Epithelial cell of prostate (primary cell): ENCODE measurements at places on chromosomes 5 and 9.

DNA sequence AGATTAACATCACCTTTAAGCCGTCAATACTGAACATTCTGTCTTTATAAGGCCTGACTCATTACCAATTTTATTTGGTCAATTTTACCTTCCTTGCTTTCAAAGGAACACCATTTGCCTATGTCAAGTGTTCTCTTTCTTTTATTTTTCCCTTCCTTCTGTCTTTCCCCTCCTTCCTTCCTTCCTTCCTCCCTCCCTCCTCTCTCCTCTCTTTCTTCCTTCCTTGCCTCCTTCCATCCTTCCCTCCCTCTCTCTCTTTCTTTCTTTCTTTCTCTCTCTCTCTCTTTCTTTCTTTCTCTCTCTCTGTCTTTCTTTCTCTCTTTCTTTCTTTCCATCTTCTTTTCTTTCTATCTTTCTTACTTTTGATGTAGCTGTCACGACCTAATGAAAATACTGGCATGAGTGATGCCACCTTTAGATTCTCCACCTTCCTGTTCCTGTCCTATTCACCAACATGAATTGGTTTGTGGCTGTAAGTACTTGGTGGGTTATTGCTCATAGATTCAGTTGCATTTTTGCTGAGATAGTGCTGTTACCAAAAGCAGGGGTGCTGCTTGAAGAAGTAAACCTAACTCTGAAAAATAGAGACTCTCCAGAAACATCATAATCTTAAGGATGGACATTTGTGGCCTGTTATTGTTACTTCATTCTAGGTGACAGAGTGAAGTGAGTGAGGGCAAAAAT is 33.8 kb downstream of the DOCK8 start:
- no peak for DNase-seq

- no peak for DNase-seq
Observed at GRCh38 chr5:132714456-132715307, 22.7 kb downstream of the KIF3A start.

- DNase-seq = no peak
Observed at GRCh38 chr5:141969783-141970771, 1.2 kb downstream of the RNF14 start.

DNA sequence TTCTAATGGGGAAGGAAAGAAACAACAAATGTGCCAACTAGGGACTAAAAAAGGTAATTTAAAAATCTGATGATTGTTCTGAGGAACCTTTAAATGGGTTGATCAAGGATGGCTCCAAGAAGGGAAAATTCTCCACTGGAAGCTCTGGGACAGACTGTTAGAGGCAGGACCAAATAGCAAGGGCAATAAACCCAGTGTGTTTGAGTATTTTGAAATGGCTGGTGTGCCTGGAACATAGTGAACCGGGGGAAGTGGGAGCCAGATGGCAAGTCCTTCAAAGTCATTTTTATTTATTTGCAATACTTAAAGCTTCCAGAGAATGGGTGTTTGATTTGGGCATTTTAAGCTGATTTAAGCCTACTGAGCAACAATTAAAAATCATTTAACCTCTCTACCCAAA is 587.7 kb upstream of the MEF2C start:
- no peak for DNase-seq

- peak; percentile 29 for DNase-seq
Observed at GRCh38 chr9:121059998-121060636, 10.0 kb upstream of the C5 start.

DNA sequence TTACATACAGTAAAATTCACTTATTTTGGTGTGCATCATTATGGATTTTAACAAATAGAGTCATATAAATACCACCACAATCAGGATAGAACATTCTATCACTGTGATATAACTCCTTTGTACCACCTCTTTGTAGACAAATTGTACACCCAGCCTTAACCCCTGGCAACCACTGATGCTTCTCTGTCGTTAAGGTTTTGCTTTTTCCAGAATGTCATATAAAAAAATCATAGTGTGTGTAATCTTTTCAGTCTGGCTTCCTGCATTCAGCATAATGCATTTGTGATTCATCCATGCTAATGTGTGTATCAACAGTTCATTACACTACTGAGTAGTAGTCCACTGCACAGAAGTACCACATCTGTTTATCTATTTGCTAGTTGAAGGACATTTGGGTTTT is 81.2 kb downstream of the ARSB start:
- DNase-seq = no peak
